Epithelial cell of umbilical artery (primary cell): ENCODE measurements at places on chromosomes 5 and 9. TPM values are rescaled to one million over a fixed set of nuclear protein-coding genes. Genes with fewer than 3 reads are reported as not detected.

PTRH1 gene
- 30.7 and 35.4 TPM in 2 replicates for total RNA-seq

HRH2 gene
- total RNA-seq = not detected in 2 replicates

GNAQ gene
- 33.1 and 41.3 TPM in 2 replicates for total RNA-seq

CACFD1 gene
- 5.3 and 5.5 TPM in 2 replicates for total RNA-seq

NDST1 gene
- total RNA-seq = 23.1 and 23.4 TPM in 2 replicates

PCDHA5 gene
- total RNA-seq = not detected in 2 replicates

OGN gene
- total RNA-seq = not detected in 2 replicates

C1QTNF3 gene
- under 0.01 and 0.65 TPM in 2 replicates for total RNA-seq

WNT8A gene
- total RNA-seq = not detected in 2 replicates

SLC6A3 gene
- under 0.01 TPM in 1 of 2 replicates, not detected in the other for total RNA-seq

FBP1 gene
- total RNA-seq = 4.6 and 6.8 TPM in 2 replicates

IRX2 gene
- not detected in 2 replicates for total RNA-seq

HAPLN1 gene
- under 0.01 and 4.7 TPM in 2 replicates for total RNA-seq

FBXW2 gene
- total RNA-seq = 26.0 and 43.5 TPM in 2 replicates

PTGDS gene
- total RNA-seq = 0.65 TPM in 1 of 2 replicates, not detected in the other

PCDHB8 gene
- under 0.01 and 0.15 TPM in 2 replicates for total RNA-seq

OBP2B gene
- not detected in 2 replicates for total RNA-seq

CERCAM gene
- 14.6 and 21.8 TPM in 2 replicates for total RNA-seq
